ENCODE measurements at places on chromosomes 2 and 18.

GRCh38 chr2:43559391-43560230 lies 36.2 kb downstream of the THADA start:
- DNase-seq: no peak

- no peak for DNase-seq
Measured at GRCh38 chr2:86194751-86195054, 559 bp downstream of the IMMT start.

DNA sequence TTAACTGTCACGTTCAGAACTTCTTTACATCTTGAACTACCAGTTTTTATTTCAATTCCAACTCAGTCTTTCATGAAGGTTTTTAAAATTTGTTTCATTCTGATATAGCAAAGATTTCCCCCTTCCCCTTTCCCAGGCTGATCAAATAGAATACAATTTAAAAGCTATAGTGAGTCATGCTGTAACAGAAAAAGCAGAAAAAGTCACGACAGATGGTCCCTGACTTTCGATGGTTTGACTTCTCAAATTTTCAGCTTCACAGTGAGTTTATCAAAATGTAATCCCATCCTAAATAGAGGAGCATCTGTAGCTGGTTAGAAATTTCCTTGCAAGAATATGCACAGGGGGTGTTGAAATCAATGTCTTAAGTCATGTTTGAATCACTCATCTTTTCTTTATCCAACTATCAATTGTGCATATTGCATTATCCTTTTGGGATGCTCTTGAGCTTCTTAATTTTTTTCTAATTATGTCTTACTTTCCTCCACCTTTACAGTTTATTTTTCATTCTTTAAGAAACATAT lies 500.3 kb downstream of the LRP1B start:
- DNase-seq: no peak

- no peak for DNase-seq
Measured at GRCh38 chr2:126878601-126879000, 20.1 kb upstream of the TEX51 start.

- no peak for DNase-seq
Measured at GRCh38 chr2:71190656-71191569, 36.0 kb downstream of the PAIP2B start.
